Kasumi-1 (cell line): ENCODE measurements at places on chromosomes 11 and 22.

GRCh38 chr11:11806074-11806473 lies 35.7 kb upstream of the USP47 start:
- DNase-seq: no peak

DNA sequence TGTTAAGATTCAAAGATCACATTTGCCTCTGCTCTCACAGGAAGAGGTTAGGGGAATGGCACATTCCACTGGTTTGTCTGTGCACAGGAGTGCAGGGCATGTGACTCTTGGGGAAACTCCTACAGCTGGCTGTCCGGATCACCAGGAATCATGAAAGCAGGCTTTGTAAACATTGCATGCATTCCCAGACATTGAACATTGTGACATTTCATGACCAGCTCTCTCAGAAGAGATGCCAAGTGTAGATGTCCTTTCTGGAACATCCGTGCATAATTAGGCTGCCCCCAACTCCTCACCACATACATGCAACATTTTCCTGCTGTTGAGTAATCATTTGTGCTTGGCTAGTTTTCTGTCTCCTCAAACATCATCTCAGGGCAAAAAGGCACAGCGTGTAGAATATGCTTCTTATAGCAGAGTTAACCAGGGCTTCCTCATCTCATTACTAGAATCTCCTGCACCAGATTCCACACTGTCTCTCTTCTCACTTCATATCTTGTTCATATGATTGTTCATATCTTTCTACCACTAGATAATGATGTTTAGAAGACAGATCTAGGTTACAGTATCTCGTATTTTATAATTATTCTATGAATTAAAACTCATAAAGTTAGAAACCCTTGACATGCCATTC lies 694.7 kb downstream of the NTM start:
- no peak for DNase-seq

DNA sequence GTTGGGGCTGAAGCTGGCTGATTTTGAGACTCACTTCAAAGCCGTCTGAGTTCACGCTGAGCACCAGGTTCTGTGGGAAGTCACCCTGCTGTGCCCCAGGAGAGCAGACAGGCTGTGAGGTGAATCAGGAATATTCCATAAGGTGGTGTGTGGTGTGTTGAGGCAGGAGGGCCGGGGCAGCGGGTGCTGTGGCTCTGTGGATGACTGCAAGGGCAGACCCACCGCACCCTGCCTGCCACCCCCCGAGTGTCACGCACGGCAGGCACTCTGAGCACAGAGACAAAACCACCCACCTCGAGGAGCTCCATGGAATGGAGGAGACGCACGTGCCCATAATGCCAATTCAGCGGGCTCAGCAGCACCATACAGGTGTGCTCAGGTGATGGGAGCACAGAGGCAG lies 147.8 kb downstream of the PKNOX2 start:
- no peak for DNase-seq

GRCh38 chr11:78076733-78077403 lies 2.8 kb downstream of the NDUFC2 start:
- DNase-seq: no peak

DNA sequence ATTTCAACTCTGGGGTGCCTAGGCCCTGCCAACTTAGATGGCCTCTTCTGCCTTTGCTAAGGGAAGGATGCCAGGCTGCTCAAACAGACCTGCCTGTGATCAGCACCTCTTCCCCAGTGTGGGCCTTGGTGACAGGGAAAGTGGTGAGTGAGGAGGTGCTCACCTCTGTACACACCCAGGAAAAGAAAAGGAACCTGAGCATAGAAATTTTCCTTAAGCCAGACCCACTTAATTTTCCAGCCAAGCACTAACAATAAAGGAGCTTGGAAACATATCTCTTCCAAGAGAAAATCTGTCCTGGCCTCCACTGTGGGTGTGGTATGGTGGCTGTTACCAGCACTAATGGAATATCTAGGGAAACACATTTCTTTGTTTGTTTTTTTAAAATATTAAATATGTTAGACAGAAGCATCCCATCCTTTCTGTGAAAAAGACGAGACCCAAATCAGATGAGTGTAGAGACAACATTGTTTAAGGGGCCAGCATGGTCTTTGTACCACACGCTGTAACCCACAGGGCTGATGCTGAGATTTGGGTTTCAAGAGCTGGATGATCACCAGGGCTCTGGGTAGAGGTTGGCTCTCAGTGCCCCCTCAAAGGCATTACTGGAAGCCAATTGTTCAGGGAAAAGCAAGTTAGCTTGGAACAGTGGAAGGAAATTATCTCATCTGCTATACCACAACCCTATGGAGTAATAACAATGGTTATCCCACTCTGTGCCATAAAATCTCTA lies 472.2 kb downstream of the INSC start:
- no peak for DNase-seq

DNA sequence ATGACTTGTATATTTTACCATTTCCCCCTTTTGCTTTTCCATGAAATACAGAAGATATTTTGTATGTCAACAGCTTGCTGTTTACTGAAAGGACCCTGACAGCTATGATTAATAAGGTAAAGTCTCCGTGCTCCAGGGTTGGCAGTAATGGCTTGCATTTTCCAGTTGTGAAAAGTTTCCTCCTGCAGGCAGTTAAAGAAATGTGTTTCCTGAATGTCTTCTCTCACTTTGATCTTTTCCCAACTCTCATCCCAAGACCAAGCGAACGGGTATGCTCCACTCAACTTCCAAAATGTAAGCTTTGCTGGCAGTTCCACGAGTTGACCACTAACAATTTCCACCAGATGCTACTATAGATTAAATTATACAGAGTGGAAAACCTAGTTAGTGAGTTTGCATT lies 8.9 kb downstream of the FIBIN start:
- no peak for DNase-seq
